Activated CD4-positive, alpha-beta T cell treated with anti-CD3 and anti-CD28 coated beads, Interleukin-10, Interleukin-2, amounts not matched to agents 100 ng/mL and 50 ng/mL, durations not matched to agents 16 hours and 8 hours (primary cell): ENCODE measurements at places on chromosomes 11 and 22.

GRCh38 chr11:45145379-45146071 lies 914 bp upstream of the PRDM11 start:
- no peak for DNase-seq

- no peak for DNase-seq
Observed at GRCh38 chr22:30008401-30008800, 71.9 kb upstream of the HORMAD2 start.

DNA sequence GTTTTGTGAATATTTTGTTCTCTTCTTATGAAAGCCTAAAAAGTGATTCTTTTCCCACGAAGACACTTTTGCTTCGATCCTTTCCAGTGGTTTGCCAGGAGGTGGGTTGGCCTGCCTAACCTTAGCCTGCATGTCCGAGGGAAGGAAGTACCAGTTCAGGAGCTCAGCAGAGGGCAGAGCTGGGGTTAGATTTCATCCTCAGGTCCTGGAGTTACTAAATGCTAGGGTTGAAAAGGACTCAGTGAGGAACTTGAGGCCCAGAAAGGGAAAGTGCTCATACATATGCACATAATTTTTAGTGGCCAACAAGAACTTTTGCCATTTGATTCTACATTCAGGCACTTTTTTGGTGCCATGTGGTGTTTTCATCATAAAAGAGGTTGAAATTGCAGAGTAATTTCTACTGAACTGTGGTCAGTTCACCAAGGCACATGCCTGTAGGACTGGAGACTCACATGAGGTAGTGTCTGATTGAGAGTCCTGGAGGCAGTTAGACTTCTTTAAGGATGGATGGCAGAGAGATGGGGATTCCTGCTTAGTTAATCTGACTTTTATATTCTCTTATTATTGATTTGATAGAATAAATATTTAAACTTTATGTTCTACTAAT lies 36.7 kb downstream of the NCAM1 start:
- DNase-seq = no peak

DNA sequence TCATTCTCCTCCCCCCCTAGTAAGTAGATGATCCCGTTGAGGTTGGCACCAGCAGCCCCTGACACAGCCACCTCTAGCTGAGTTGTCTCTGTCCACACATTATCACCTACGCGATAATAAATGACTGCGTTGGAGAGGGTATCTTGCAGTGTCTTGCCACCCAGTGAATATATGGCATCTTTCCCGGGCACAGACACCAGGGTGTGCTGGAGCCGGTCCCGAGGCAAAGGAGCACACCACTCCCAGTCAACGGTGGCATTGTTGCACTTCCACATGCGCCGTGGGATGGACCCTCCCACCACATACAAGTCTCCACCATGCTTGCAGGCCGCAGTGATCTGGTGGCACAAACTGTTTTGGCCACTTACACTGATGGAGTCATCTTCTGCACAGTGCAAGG lies 5.4 kb downstream of the KBTBD4 start:
- DNase-seq = no peak

DNA sequence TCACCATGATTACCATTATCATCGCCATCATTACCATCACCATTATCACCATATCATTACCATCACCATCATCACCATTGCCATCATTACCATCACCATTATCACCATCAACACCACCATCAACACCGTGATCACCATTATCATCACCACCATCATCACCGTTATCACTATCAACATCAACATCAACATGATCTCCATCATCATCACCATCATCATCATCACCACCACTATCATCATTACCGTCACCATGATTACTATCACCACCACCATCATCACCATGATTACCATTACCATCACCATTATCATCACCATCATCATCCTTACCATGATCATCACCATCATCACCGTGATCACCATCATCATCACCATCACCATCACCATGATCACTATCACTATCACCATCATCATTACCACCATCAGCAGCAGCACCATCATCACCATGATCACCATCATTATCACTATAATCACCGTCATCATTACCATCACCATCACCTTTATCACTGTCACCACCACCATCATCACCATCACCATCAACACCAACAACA lies 753.7 kb downstream of the BRD1 start:
- DNase-seq = no peak

DNA sequence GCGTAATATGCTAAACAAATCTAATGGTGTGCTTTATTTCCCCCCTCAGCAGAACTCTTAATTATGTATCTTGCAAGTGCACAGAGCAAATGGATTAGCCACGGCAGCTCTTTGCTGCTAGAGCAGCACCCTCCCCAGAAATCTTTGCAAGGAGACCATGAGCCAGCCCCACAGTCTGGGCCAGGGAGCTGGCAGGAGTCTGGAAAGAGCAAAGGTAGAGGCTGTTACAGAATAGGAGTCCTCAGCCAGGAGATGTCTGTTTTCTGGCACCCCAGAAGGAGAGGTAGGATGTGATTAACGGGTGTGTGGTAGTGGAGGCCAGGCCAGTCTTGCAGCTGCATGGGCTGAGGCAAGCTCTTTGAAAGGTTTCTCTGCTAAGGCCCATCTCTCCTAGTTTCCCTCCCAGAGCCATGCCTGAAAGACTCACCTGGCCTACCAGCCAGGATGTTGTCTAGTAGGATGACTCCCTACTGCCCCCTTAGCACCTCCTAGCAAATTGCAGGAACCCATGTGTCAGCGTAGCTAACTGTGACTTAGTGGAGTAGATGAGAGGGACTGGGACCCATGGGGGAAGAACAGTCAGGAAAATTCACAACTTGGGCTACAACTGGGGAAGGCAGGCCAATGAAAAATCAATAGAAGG lies 557.2 kb downstream of the BUD13 start:
- no peak for DNase-seq

DNA sequence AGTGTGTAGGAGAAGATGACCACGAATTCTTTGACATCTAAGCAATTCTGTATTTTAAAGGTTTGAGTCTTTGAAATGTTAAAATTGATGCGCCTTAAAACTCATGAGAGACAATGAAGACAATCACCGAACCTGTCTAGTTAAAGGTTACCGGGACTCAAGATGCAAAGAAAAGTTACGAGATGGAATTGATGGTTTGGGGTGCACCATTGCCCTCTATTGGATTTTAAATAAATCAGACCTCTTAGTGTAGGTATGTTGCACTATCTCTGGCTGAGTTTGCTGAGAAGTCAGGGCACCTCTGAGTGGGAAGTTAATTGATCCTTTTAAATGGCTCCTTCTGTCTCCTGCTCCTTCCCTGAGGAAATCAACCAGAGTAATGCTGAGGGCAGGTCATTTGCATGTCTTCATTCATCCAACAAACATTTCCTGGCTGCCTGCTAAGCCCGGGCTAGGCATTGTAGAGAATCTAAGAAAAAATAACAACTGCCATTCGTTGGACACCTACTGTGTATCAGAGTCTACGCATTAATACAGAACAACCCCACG lies 19.4 kb upstream of the TMA7B start:
- no peak for DNase-seq

GRCh38 chr11:69233744-69234570 lies 60.0 kb upstream of the MYEOV start:
- no peak for DNase-seq

DNA sequence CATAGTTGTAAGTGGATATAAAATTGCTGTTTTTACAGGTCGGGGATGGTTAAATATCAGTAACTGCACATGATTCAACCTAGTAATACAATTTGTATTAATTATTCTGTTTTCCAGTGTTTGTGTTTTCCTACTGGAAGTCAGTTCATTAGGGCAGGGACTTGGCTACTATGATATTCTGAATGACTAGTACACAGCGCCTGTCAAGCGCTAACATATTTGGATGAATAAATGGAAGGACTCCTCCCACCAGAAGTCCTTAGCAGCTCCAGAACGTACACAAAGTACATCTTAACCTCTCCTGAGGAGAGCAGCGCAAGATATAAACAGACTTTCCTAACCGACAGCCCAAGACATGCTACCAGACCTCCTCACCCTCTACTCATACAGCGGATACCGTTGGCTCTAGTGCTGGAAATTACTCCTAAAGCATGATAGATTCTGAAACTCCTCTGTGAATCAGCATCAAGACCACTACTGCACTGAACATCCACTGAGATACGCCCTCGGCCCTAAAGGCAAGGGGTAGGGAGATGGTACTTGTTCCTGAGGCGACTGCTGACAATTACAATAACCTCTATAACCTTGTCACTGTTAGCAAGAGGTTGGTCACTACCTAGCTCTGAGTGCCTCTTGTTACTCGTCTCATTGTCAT lies 79.1 kb downstream of the RDX start:
- DNase-seq = peak; percentile 45

DNA sequence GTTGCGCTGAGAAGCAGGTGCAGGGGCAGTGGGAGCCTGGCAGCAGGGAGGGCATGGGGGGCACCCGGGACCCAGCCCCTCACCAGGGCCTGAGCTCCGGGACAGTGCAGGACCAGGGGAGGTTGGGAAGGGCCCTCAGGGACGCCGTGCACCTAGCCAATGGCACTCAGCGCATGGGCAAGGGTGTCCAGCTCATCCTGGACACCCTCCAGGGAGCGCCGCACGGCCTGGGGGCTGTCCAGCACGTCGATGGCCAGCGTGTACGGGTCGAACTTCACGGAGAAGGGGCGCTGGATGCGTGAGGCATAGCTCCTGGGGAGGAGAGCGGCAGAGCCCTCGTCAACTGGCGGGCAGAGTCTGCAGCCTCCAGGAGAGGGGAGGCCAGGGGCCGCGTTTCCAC lies 3.1 kb upstream of the INS start:
- DNase-seq = no peak

- DNase-seq = no peak
Observed at GRCh38 chr11:79739591-79739990, 298.8 kb upstream of the TENM4 start.

DNA sequence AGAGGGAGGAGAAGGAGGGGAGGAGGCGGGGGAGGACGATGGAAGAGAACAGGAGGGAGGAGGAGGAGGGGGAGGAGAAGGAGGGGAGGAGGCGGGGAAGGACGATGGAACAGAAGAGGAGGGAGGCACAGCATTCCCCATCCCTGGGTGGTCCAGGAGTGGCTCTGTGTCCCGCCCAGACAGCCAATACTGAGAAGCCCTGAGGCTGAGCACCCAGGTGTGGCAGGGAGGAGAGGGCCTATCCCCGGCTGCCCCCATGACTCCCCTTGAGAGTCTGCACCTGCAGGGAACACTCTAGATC lies 717 bp downstream of the MRGPRE start:
- DNase-seq = no peak

GRCh38 chr11:95778699-95779098 lies 10.9 kb downstream of the FAM76B start:
- DNase-seq = no peak

- DNase-seq = no peak
Observed at GRCh38 chr22:36578619-36579018, 49.7 kb upstream of the EIF3D start.

DNA sequence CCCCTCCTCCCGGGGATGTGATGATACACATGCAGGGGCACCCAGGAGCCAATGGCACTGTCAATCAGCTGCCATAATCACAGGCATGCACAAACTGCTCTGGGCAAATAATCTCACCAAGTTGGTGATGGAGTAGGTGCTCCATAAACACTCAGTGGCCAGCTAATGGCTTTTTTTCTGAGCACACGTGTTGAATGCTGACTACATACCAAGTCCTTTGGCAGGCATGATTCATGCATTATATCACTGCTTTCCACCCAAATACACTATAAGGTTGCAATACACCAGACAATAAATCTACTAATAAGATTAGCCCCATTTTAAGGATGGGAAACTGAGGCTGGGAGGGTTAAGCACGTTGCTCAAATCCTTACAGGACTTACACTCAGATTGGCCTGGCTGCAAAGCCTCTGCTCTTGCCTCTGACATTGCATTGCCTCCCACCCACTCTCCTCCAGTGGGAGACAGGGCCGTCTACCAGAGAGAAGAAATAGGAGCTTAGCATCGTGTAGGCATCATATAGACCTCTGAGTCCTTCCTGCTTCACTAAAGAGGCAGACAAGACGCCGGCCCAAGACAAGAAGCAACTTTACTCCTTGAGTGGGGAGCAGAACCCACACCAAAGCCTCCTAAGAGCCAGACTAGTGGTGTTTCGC lies 32.7 kb upstream of the ACCSL start:
- DNase-seq = no peak

GRCh38 chr11:59173964-59174663 lies 2.2 kb downstream of the DTX4 start:
- DNase-seq = no peak

GRCh38 chr11:96049426-96049825 lies 125.5 kb upstream of the MTMR2 start:
- DNase-seq = no peak

DNA sequence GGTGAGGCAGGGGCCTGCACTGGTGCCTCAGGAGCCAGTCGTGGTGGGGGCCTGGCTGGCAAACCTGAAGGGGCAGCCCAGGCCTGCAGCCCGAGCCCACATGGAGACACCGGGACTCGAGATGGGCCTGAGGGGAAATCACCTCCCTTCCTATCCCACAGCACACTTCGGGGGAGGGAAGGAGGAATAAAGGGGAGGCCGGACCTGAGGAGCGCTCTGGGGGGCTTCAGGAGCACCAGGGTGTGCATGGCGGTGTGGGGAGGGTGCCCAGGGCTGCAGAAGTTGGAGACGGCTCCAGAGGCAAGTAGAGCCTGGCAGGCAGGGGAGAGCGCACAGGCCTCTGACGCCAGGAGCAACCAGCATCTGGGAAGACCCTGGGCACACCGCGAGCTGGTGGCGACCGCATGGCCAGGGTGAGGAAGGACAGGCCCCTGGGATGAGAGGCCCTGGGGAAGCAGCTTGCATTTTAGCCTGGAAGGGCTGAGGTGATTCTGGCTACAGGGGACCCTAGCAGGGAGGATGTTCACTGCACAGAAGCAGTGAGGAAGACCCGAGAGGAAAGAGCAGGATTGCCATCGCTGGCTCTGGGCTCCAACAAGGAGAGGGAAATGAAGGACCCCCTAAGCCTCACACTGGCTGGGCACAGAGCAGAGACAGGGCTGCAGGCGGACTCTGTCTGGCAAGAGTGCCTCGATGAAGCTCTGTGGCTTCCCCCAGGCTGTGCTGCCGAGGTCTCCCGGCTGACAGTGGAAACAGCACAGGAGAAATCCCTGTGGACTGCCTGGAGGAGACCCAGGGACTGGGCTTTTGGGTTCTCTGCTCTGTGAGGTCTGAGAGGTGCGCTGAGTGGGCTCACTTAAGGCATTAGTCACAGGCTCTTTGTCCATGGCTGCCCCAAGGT lies 457.7 kb downstream of the BRD1 start:
- no peak for DNase-seq

- no peak for DNase-seq
Observed at GRCh38 chr11:108818971-108819370, 154.1 kb downstream of the DDX10 start.

GRCh38 chr22:37394341-37394740 lies 32.9 kb downstream of the ELFN2 start:
- no peak for DNase-seq

- no peak for DNase-seq
Observed at GRCh38 chr11:80165744-80166143, 724.9 kb upstream of the TENM4 start.

DNA sequence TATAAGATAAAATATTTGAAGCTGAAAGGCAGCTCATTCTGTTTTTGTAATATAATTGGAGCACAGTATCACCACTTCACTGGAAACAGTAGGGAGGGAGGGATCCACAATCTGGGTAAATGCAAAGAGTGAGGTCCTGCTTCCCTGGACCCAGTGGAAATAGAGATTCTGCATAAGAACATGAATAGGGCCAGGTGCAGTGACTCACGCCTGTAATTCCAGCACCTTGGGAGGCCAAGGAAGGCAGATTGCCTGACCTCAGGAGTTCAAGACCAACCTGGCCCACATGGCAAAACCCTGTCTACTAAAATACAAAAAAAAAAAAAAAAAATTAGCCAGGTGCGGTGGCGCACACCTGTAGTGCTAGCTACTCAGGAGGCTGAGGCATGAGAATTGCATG lies 143.7 kb downstream of the DBX1 start:
- no peak for DNase-seq

- DNase-seq = no peak
Observed at GRCh38 chr11:112619106-112619505, 342.1 kb upstream of the NCAM1 start.
